Activated CD8-positive, alpha-beta memory T cell treated with anti-CD3 and anti-CD28 coated beads, Interleukin-2, amount 50 U/mL, for 4 hours (primary cell): ENCODE measurements at places on chromosomes 4 and X.

DNA sequence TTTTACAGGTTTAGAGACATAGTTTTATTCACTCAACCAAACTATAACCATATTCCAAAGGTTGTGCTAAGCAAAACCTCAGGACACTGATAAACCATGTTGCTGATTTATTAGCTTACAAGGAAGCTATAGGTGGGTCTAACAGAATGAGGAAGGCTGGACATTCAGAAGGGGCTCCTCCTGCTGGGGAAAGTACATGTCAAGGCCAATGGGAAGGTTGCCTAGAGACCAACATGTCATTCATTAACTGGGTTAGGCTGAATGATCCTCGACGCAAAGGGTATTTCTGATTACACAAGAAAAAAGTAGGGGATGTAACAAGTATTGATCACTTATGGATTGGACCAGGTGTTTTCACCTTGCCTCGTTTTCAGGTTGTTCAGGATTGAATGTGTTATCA lies 30.3 kb downstream of the SLC10A6 start:
- no peak for DNase-seq

DNA sequence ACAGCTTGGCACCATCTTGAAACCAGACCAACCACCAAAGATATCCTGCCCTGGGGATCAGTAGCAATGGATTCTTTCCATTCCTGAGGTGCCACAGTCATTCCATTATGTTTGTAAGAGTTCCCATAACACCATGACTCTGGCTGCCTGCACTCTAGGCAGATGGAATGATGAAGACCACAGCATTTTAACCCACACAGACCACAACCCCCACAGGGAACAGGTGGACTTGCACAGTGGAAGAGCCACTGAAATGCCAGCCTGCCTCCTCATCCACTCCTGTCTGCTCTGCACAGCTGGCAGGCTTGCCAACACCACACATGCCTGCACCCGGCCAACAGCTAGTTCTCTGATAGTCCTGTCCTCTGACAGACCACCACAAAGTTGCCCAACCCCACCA lies 2362.2 kb upstream of the AGA start:
- DNase-seq, result no peak

DNA sequence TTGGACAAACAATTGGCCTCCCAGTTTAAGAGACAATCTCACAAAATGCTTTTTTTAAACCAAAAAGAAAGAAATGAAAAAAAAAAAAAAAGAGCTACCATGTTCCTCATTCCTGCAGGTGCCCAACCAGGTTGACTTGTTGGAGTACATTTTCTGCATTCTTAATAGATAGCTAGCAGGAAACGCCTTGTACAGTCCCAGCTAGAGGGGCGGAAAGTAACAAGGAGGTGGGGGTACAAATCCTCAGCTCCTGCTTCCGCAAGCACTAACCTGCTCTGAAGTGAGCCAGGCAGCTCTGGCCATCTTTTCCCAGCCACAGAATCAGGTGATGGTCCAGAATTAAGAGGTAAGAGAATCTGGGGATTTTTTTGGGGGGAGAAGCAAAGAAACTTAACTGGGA lies at the start of gene VGLL1:
Gene VGLL1, plus strand, starts transcription at position 265 of the 400 bp plus-strand sequence. CDS start 3,806 bp downstream, outside the sequence.
- DNase-seq, result no peak

DNA sequence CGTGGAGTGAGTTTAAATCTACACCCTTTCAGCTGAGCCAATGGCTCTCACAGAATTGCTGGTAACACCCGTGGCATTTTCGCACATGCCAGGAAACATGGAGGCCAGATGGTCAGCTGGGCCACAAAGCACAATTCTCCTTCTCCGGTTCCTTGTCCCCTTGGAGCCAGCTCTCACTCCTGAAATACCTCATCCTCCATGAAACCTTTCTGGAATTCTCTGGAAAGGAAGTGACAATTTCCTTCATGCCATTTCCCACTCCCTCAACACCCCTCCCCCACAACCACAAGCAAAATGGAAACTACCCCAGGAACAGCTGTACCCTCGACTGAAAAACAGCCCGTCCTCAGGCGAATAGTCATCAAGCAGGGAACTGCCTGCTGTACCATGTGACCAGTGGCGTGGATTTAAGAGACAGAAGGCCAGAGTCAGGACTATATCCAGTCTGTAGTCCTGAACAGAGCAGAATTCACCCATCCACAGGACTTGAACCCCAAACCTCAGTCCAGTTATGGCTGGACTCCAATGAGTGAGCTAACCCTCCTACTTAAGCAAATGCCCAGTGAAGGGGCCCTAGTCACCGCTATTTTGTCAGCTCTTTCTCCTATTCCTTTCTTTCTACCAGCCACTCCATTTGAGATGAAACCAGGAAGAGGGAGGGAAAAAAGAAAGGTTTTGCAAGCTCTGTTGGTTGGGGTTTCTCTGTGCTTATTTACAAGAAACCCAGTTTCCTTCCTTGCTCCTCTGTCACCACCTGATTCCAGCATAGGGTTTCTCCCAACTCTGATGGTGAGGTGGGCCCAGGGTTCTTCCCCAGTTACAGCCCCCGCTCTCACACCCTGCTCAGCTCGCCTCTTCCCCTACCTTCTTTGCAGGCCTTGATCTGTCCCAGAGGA lies 24.5 kb downstream of the ELF4 start:
- DNase-seq, result no peak

- DNase-seq, result no peak
These were observed 330.3 kb downstream of the TRAM1L1 start for GRCh38 chr4:116755051-116755450.

DNA sequence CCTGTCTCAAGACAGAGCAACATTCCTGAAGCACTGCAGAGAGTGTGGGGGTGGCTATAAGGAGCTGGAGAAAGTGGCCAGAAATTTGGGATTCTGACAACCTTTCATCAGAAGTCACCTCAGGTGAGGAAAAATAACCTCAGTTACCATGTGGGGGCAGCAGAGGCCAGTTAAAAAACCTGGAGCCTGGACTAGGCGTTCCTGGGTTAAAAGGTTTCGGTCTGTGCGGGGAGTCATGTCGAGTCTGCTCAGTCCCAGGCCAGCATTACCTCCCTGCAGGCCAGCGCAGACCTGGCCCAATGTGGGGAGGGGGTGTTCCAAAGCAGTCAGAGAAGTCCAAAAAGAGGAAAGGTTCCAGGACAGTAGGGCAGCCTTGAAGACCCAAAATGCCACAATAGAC lies 10.9 kb upstream of the NALF2 start:
- DNase-seq, result no peak

GRCh38 chr4:30945586-30945985 lies 225.4 kb downstream of the PCDH7 start:
- DNase-seq, result no peak

- no peak for DNase-seq
These were observed 127.4 kb downstream of the SLC39A8 start for GRCh38 chr4:102217775-102218355.

- DNase-seq, result no peak
These were observed 5.4 kb upstream of the CXCR3 start for GRCh38 chrX:71623714-71624113.

- DNase-seq, result no peak
These were observed 29.4 kb upstream of the FBXW7 start for GRCh38 chr4:152565333-152565732.

- DNase-seq, result no peak
These were observed 46.4 kb upstream of the GATB start for GRCh38 chr4:151807220-151807619.

GRCh38 chr4:101419336-101420135 lies 72.2 kb upstream of the PPP3CA start:
- DNase-seq, result no peak

- DNase-seq, result peak; percentile 31
These were observed 33.8 kb downstream of the LONRF3 start for GRCh38 chrX:119008110-119008744.

GRCh38 chrX:2693113-2694002 lies 2.3 kb downstream of the CD99 start:
- DNase-seq, result no peak

- DNase-seq, result no peak
These were observed 255.8 kb downstream of the COL25A1 start for GRCh38 chr4:109046471-109047201.

DNA sequence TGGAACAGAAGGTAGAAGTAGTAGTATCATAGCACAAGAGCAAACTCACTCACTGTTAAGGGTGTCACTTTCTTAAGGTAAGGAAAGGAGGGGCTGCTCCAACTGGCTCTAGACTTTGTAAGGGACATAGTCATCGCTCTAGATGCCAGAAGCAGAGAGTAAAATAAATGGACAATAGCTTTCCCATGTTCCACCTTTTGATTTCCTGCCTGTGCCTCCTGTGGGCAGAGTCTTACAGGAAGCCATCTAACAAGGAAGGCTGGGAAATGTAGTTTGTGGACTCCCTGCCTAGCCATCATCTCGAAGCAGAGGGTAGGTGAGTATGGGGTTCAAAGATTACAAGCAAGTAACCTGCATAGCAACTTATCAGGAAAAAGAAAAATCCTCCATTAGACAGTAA lies 1.7 kb upstream of the METTL14 start:
- DNase-seq, result no peak

DNA sequence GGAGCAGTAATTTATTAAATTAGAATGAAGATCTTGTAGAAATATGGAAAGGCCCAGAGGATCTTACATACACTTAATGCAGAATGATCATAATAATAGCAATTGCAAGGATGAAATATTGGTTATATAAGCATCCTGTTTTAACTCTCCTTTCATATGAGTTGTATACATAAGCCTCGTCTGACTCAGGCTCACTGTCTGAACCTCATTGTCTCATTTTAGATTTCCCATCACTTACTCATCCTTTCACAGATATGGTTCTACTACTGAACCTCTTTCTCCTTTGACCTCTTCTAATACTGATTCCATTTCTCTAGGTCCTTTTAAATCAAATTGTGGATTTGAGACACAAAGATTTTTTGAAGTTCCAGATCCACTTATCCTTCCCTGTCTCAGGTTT lies 277.3 kb upstream of the TRPC5 start:
- DNase-seq, result no peak

DNA sequence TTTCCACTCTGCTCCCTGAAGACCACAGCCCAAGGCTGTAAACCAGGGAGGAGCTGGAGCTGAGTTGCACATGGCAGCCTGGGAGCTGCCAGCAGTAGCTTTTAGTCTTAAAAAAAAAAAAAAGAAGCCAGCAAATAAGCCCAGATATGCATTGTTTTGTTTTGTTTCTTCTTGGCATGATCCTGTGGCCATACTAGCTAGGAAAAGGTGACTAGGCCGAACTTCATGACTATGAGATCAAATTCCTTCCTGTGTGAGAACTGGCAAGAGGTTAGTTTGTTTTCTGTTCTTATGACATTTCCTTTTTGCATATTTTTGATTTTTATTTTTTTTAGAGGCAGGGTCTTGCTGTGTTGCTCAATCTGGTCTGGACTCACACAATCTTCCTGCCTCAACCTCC lies 323.3 kb downstream of the DCTD start:
- DNase-seq, result no peak

GRCh38 chrX:63750811-63751210 lies 34.2 kb downstream of the ARHGEF9 start:
- DNase-seq, result no peak

DNA sequence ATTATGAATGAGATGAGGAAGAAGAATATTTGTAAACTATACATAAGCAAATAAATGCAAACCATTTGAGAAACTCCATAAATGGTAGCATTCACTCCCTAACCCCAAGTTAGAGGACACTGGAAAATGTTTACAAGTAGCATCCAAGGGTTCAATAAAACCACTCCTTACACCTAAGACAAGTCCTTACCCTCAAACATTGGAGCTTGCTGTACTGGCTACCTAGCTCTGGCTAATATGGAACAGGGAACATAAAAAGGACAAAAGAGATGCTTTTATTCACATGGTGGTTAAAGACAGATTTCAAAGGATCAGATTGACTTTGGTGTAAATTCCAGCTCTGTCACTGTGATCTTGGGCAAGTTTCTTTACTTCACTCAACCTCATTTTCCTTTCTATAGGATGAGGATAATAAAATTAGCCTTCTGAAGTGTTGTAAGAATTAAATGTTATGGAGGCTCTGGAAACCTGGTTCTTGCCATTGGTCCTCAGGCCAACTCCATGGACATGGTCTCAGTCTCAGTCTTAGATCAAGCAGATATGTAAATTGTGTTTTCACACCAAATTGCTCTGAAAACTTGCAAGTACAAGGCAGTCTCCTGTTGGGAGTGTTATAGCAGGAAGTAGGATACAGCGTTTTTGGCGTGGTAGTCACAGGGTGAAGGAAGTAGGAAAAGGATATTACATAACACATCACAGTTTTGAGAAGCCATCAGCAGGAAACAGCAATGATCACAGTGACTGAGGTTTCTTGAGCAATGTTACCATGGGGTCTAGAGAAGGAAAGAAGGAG lies 3.3 kb downstream of the CXCL1 start:
- DNase-seq, result no peak

- peak; percentile 46 for DNase-seq
These were observed 529 bp downstream of the DHRSX start for GRCh38 chrX:2500091-2500802.

DNA sequence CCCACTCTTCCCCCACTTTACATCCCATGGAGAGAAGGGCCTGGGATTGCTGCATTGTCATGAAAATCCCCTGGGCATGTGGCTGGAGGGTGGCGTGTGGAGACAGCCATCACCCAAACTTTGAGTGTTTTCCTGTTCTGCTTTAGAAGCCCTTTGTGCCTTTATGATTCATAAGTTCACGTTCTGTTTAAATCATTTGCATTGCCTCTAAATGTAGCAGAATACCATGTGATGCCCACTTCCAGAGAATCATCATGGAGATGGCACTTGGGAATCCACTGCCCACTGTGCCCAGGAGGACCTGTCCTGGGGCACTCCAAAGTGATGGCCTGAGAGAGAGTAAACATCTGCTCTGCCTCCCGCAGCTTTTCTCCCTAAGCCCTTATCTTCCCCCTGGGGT lies 52.8 kb downstream of the MED28 start:
- no peak for DNase-seq

DNA sequence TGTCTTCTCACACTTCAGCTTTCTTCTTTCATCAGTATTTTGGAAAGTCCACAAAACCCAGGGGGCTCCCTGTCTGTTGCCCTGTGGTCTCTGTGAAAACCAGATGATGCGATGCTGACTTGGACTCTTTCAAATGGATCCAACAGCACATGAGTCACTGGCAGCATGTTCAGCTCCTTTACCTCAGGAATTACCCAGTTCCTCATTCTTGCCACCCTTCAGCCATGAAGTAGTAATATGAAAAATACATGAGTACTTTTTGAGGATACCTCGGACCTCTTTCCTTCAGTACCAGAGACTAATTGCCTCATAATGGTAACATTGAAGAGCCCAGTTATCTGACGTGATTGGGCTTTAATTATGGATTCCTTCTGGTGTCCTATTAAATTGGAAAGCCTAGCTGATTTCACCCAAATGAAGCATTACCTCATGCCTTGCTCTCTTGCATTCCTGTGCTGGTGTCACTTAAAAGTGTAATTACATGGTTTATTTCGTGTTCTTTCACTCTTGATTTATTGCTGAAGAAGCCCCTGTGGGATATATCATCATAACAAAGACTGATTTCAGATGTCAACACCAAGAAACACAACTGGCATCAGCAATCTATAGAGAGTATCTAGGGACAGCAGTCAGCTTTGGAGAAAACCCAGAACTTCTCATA lies 63.4 kb downstream of the NFKB1 start:
- DNase-seq, result peak; percentile 35
